ENCODE measurements at places on chromosomes 4 and X. TPM values are rescaled to one million over a fixed set of nuclear protein-coding genes. Genes with fewer than 3 reads are reported as not detected.

SSX4B gene
- not detected for total RNA-seq

ADH1A gene
- not detected for total RNA-seq

PPARGC1A gene
- 1.5 TPM for total RNA-seq

VCX3A gene
- not detected for total RNA-seq

- DNase-seq: no peak
Measured at GRCh38 chrX:81259714-81260395, 58.0 kb downstream of the SH3BGRL start.

DNA sequence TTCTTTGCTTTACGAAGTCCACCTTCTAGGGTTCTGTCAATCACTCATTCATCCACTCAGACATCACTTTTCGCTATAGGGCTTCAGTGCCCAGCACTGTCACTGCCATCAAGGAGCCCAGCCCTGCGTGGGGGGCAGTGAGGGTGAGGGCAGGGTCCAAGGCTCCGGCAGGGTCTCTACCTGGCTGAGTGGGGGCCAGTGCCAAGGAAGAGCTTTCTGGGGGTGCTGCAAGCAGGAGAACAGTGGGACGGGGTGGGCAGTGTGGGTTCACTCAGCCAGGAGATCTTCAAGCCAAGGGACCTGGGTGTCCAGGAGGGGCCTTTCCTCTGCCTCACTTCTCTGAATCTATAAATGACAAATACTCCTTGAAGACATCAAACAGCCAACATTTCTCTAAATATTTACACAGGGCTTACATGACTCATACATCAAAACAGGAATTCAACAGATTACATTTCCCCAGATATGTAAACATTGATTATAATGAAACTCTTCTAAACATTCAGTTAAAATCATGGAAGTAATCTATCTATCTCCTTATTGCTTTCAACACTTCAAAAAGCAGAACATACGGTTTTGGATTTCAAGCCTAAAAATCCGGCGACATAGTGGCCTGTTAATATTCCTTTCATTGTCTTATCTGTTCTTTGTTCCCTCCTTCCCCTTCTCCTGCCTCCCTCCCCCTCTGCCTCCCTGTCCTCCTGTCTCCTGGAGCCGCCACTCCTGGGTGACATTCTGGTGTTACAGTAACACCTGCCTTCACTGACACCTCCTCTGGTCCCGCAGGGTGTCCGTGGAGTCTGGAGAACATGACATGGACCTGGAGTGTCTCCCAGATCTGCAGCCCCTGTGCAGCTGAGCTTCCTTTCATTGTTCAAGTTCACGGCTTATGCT, 94.4 kb upstream of the ADRA2C start:
- DNase-seq: no peak

GRCh38 chr4:132592850-132593249, 556.2 kb upstream of the PCDH10 start:
- DNase-seq: no peak

GRCh38 chr4:68654946-68655721, 15.3 kb downstream of the UGT2B15 start:
- DNase-seq: no peak

DNA sequence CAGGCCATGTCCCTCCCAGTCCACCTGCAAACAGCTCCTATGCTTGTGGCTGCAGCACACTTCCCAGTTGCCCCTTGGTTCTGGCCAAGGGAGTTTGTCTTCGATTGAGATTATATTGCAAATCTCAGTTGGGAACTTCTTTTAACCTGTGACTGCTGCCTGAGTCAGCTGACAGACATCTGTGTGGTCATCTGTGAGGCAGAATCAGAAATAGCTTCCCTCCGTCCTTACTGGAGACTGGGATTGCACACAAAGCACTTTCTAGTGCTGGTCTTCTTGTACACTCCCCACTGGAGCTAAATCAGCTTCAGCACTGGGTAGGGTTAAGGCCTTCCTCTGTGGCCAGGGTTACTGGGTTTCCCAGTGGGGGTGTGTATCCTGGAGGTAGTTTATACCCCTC, 34.3 kb downstream of the ZNF330 start:
- no peak for DNase-seq
